ENCODE measurements at places on chromosomes 5 and 9. TPM values are rescaled to one million over a fixed set of nuclear protein-coding genes. Genes with fewer than 3 reads are reported as not detected.

GRCh38 chr5:134554319-134555222 is 29.1 kb downstream of the JADE2 start:
- peaks cover 66% of the 10 kb centered on the region for H3K4me1 ChIP-seq
- peak overlapping the region; percentile 88 for H3K27ac ChIP-seq
- H3K27me3 ChIP-seq, result no peaks in the 10 kb centered on the region
- H3K4me3 ChIP-seq, result no peak overlapping the region

Gene ZFP2
- total RNA-seq, result 0.75 TPM

DNA sequence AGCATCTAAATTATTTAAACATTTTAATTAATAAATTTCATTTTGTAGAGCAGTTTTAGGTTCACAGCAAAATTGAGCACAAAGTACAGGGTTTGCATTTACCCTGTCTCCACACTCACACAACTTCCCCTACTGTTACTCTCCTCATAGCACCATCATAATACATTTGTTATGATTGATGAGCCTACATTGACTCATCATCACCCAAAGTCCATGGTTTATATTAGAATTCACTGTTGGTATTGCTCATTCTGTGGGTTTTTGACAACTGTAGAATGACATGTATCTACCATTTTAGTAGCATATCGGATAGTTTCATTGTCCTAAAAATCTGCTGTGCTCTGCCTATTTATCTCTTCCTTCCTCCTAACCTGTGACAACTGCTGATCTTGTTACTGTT is 411.1 kb upstream of the MPDZ start:
- H3K27me3 ChIP-seq, result no peaks in the 10 kb centered on the region
- H3K27ac ChIP-seq, result no peak overlapping the region
- no peak for DNase-seq

DNA sequence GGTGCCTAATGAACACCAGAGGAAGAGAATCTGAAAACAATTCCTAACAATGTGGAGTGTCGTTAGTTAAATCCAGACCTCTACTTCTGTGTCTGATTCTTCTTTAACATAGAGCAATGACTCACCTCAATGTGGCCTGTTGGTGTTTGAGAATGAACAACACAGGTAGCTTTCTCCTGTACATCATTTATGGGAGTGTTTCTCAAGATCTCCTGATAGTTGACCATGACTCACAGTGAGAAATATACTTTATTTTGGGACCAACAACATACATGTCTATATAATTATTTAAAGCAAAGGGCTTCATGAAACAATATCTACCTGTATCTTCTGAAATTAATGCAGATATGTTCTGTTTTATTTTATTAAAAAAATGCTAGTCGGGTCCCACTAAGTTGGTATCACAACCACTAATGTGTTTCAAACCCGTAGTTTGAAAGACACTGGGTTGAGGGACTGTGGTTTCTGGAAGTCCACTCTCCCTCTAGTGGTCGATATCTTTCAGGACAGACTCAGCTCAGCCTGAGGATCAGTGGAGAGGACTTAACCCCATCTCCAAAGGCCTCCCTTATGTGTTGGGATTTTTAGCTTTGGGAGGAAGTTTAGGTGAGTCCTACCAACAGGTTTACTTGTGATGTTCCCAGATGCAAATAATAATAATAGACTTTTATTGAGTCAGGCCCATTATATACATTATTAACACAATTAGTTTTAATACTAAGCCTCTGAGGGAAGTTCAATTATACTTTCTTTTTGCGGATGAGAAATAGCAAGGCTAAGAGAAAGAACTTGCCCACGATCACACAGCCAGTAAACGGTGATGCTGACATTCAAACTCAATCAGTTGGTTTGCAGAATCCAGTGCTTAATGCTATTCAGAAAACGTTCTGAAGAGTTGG is 70.0 kb upstream of the KLF9 start:
- no peak overlapping the region for H3K4me3 ChIP-seq
- H3K36me3 ChIP-seq, result no peaks in the 10 kb centered on the region
- no peak overlapping the region for H3K27ac ChIP-seq
- no peaks in the 10 kb centered on the region for H3K27me3 ChIP-seq
- peak; percentile 81 for DNase-seq

DNA sequence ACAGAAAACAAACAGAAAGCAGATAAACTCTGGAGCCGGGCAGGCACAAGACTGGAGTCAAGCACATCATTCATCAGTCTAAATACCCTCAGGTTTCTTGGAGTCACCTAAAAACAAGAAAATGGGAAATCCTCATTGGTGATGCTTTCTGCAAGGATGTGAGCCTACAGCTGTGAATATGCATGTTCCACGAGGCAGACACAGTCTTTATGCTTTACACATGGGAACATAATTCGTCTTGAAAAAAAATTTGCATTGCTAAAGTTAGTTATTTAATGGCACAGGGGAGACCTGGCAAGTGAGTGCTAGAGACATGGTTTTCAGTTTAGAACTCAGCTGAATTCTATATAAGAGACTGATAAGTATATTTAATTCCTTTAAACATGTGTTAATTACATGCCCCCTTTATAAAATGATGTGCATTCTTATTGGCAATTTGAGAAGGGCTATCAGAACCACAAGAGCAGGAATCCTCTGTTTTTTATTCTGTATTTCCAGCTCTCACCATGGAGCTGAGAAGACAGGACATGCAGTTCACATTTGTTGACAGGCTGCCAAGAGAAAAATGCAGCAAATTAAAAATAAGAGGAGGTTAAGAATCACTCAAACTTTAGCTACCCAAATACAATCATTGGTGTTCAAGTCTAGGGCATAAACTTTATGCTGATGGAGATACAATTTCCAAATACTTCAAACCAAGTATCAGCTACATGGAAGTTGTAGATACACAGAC is 438.0 kb upstream of the MPDZ start:
- peaks cover 2% of the 10 kb centered on the region for H3K4me1 ChIP-seq
- H3K27me3 ChIP-seq, result no peaks in the 10 kb centered on the region
- no peak overlapping the region for H3K27ac ChIP-seq
- no peak overlapping the region for H3K4me3 ChIP-seq
- DNase-seq, result peak; percentile 43
- no peaks in the 10 kb centered on the region for H3K36me3 ChIP-seq

Gene TBCA
- 193 TPM for total RNA-seq

Gene ELAVL2
- 0.20 TPM for total RNA-seq

Gene CER1
- total RNA-seq, result not detected

Gene PCDHB16
- 0.12 TPM for total RNA-seq

Gene IDNK
- 3.4 TPM for total RNA-seq

Gene CNTLN
- total RNA-seq, result 15.8 TPM

GRCh38 chr5:73388740-73389139 is 59.8 kb downstream of the FOXD1 start:
- H3K4me1 ChIP-seq, result no peaks in the 10 kb centered on the region
- DNase-seq, result no peak
- peaks cover 68% of the 10 kb centered on the region for H3K27me3 ChIP-seq

DNA sequence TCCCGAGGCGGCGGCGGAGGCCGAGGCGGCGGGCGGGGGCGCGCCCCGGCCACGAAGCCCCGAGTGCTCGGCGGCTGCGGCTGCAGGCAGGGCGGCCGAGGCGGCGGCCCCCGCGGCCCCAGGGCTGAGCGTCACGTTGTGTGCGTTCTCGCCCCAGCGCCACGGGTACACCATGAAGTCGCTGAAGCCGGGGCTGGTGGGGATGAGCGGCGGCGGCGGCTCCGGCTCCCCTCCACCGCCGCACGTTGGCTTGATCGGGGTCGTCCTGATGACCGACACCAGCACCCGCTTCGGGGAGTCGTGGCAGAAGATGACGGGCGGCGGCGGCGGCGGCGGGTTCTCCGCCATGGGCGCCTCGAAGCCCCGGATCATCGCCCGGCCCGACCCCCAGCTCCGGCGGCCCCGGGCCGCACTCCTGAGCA is 498 bp downstream of the ZNF367 start:
- H3K36me3 ChIP-seq, result no peaks in the 10 kb centered on the region
- H3K4me3 ChIP-seq, result peak overlapping the region; percentile 84
- peak overlapping the region; percentile 84 for H3K27ac ChIP-seq
- H3K27me3 ChIP-seq, result no peaks in the 10 kb centered on the region
- peaks cover 27% of the 10 kb centered on the region for H3K4me1 ChIP-seq

Gene ZNF883
- not detected for total RNA-seq

DNA sequence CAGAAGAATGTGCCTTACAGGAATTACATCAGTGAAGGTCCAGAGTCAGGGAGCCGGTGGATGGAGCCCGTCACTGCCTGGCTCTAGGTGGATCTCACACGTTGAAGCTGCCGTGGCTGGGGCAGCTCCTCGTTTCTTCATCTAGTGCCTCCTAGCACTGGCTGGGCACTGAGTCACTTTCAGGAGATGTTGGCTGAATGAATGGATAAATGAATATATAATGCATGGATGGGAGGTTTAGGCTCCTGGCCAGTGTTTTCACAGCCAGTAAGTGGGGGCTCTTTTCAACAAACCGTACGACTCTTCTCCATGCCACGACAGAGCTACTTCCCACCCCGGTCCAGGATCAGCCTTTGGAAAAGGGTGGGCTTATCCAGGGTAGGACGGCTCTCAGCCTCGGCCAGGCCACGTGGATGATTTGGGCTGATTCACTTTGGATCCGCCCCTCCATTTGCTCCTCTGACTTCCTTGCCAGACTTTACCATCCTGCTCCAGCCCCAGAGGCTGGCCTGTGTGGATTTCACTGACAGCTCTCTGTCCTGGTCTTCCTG is 1.3 kb upstream of the SH3PXD2B start:
- peaks cover 37% of the 10 kb centered on the region for H3K4me1 ChIP-seq
- peak overlapping the region; percentile 45 for H3K27ac ChIP-seq
- peak; percentile 67 for DNase-seq
- no peak overlapping the region for H3K4me3 ChIP-seq
- no peaks in the 10 kb centered on the region for H3K36me3 ChIP-seq

Gene SLCO6A1
- total RNA-seq, result not detected

GRCh38 chr5:79005151-79005550 is 20.0 kb upstream of the ARSB start:
- no peak overlapping the region for H3K27ac ChIP-seq
- DNase-seq, result no peak
- H3K4me3 ChIP-seq, result no peak overlapping the region
- H3K27me3 ChIP-seq, result peaks cover 22% of the 10 kb centered on the region

Gene EQTN
- not detected for total RNA-seq

- DNase-seq, result no peak
- H3K36me3 ChIP-seq, result no peaks in the 10 kb centered on the region
- H3K27ac ChIP-seq, result no peak overlapping the region
- no peaks in the 10 kb centered on the region for H3K27me3 ChIP-seq
- peaks cover 8% of the 10 kb centered on the region for H3K4me1 ChIP-seq
Measured at GRCh38 chr5:387491-388265, 55.3 kb upstream of the EXOC3 start.

Gene CCDC192
- total RNA-seq, result not detected

Gene PALM2AKAP2
- total RNA-seq, result not detected

Gene FAM120AOS
- total RNA-seq, result 28.8 TPM

Gene FAM153A
- not detected for total RNA-seq

GRCh38 chr5:76521240-76521758 is 101.9 kb downstream of the F2RL2 start:
- H3K4me3 ChIP-seq, result no peak overlapping the region
- H3K27ac ChIP-seq, result no peak overlapping the region
- DNase-seq, result peak; percentile 6
- H3K4me1 ChIP-seq, result no peaks in the 10 kb centered on the region

Gene CTSL
- total RNA-seq, result 105 TPM

Gene WNT8A
- not detected for total RNA-seq

GRCh38 chr5:52920929-52921328 is 68.2 kb upstream of the ITGA2 start:
- no peaks in the 10 kb centered on the region for H3K36me3 ChIP-seq
- no peaks in the 10 kb centered on the region for H3K27me3 ChIP-seq
- no peak overlapping the region for H3K27ac ChIP-seq
- H3K4me1 ChIP-seq, result peaks cover 10% of the 10 kb centered on the region

DNA sequence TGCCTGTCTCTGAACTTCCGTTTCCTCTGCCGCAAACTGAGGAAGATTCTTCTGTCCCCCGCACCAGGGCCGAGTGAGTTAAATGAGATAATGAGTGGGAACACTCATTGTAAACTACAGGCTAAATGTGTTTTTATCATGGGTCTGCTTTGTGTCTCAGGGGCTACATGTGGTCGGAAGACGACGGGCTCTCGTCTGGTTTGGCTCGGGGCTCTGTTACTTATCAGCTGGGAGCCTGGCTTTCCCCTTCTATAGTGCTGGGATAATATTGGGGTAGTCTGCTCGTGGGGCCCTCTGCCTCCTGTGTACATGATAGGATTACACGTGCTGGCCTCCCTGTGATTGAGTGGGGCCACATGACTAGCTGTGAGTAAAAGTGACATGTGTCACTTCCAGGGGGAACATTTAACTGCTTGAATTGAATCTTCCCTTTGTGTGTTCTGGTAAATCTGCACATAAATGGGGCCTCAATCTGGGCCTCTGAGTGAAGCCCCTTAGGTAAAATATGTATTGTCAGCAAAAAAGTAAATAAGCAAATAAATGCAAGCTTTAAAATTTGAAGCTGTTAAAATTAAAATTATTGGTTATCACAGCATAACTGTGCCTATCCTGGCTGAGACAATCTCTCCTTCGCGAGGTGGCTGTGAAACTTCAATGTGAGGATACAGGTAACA is 86.9 kb upstream of the SH3PXD2B start:
- H3K27ac ChIP-seq, result no peak overlapping the region
- H3K36me3 ChIP-seq, result no peaks in the 10 kb centered on the region
- H3K27me3 ChIP-seq, result peaks cover 2% of the 10 kb centered on the region
- H3K4me1 ChIP-seq, result no peaks in the 10 kb centered on the region
- no peak overlapping the region for H3K4me3 ChIP-seq

DNA sequence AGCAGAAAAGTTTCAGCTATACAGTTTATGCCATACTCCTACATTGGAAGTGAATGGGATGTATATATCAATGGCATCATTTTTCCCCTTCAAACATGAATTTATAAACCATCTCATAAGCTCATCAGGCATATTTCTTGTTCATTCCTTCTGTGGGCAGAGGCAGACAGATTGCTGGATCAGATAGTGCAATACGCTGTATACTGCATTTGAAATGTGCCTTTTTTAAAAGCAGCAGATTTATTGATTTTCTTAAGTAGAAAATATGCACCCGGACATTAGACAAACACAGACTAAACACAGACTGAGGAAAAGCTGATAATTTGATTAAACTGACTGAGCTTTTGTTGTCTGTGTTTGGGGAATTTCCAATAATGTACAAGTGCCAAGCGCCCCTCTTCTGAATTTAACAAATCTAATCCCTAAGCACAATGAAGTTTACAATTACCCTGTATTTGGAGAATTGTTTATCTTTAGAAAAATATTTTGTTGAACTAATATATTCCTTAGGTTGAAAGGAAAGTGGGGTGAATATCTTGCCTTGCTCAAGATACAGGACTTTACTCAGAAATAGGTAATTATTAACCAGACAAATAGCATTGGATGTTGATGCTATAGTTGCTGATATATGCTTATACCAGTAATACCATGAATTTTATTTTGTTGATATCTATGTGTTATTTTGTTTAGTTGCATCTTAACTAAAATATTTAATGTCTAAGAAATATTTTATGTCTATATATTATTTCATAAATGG is 566.6 kb upstream of the MEF2C start:
- no peak overlapping the region for H3K27ac ChIP-seq
- H3K27me3 ChIP-seq, result no peaks in the 10 kb centered on the region
- H3K4me1 ChIP-seq, result no peaks in the 10 kb centered on the region
- DNase-seq, result no peak
- no peaks in the 10 kb centered on the region for H3K36me3 ChIP-seq
